ENCODE measurements at places on chromosomes 5 and 9. TPM values are rescaled to one million over a fixed set of nuclear protein-coding genes. Genes with fewer than 3 reads are reported as not detected.

SLC44A1 gene
- 20.2 TPM for total RNA-seq

OGN gene
- total RNA-seq: not detected

TARS1 gene
- 154 TPM for total RNA-seq

CFAP77 gene
- not detected for total RNA-seq

ARAP3 gene
- total RNA-seq: 26.2 TPM

F2RL1 gene
- total RNA-seq: 111 TPM

PROB1 gene
- total RNA-seq: 5.8 TPM

WDR38 gene
- not detected for total RNA-seq

ANKDD1B gene
- total RNA-seq: 1.3 TPM

FAXDC2 gene
- total RNA-seq: 15.9 TPM

FOXD1 gene
- total RNA-seq: 0.16 TPM

HOMER1 gene
- 12.0 TPM for total RNA-seq

RAPGEF1 gene
- total RNA-seq: 44.8 TPM

GLDC gene
- 4.3 TPM for total RNA-seq

SLC6A19 gene
- not detected for total RNA-seq

PFDN1 gene
- 48.6 TPM for total RNA-seq

CBY3 gene
- not detected for total RNA-seq

RNF38 gene
- 11.3 TPM for total RNA-seq

AGGF1 gene
- 15.5 TPM for total RNA-seq

CNTNAP3B gene
- total RNA-seq: 361 TPM

LCN2 gene
- total RNA-seq: not detected

FAM221B gene
- not detected for total RNA-seq

DMRTA1 gene
- total RNA-seq: 0.25 TPM

PLAC8L1 gene
- not detected for total RNA-seq

GABRA6 gene
- not detected for total RNA-seq

HRCT1 gene
- 0.32 TPM for total RNA-seq

FIBCD1 gene
- not detected for total RNA-seq

GFRA3 gene
- total RNA-seq: not detected

HRH2 gene
- total RNA-seq: not detected

DMRT2 gene
- not detected for total RNA-seq

GARIN3 gene
- not detected for total RNA-seq

NTRK2 gene
- total RNA-seq: under 0.01 TPM

SPATA31D4 gene
- total RNA-seq: not detected

GARNL3 gene
- 3.3 TPM for total RNA-seq

TRIM7 gene
- 2.0 TPM for total RNA-seq

DIRAS2 gene
- total RNA-seq: not detected

C1QTNF3 gene
- 0.65 TPM for total RNA-seq

PTPRD gene
- total RNA-seq: 2.0 TPM

EGFLAM gene
- 0.49 TPM for total RNA-seq

FAM153A gene
- total RNA-seq: not detected

PCDHA6 gene
- total RNA-seq: 0.13 TPM

GPR150 gene
- total RNA-seq: not detected

SHLD3 gene
- total RNA-seq: 5.7 TPM

SOX30 gene
- not detected for total RNA-seq

DTWD2 gene
- 3.2 TPM for total RNA-seq

FOXD4 gene
- total RNA-seq: 0.25 TPM

C5orf63 gene
- 1.6 TPM for total RNA-seq

PHYHD1 gene
- 0.44 TPM for total RNA-seq

PCDHGB5 gene
- total RNA-seq: 23.0 TPM

PTGR1 gene
- total RNA-seq: 15.9 TPM

SV2C gene
- total RNA-seq: not detected

PKN3 gene
- 22.7 TPM for total RNA-seq

RNF208 gene
- 0.16 TPM for total RNA-seq

NSUN2 gene
- total RNA-seq: 95.4 TPM

ECM2 gene
- not detected for total RNA-seq
